ENCODE measurements at places on chromosomes 7 and 10.
A peak's percentile ranks its signal among the peaks of the same experiment; 100 is the strongest.

GRCh38 chr7:34277803-34278199 is 372.5 kb downstream of the BMPER start:
- DNase-seq, result no peak

- peak; percentile 80 for DNase-seq
These were observed 48.5 kb upstream of the OSBPL3 start for GRCh38 chr7:25028370-25029021.

DNA sequence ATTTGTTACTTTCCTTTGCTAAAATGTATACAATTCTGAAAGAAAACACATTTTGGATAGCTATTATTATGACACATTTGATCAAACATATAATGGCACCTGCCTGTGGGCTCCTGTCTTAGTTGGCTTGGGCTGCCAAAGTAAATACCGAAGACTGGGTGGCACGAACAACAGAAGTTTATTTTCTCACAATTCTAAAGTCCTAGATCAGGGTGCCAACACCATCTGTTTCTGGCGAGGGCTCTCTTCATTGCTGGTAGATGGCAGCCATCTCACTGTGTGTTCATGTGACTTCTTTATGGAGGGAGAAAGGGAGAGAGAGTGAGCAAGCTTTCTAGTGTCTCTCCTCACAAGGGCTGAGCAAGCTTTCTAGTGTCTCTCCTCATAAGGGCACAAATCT is 195.8 kb upstream of the FAM3C start:
- DNase-seq, result no peak

DNA sequence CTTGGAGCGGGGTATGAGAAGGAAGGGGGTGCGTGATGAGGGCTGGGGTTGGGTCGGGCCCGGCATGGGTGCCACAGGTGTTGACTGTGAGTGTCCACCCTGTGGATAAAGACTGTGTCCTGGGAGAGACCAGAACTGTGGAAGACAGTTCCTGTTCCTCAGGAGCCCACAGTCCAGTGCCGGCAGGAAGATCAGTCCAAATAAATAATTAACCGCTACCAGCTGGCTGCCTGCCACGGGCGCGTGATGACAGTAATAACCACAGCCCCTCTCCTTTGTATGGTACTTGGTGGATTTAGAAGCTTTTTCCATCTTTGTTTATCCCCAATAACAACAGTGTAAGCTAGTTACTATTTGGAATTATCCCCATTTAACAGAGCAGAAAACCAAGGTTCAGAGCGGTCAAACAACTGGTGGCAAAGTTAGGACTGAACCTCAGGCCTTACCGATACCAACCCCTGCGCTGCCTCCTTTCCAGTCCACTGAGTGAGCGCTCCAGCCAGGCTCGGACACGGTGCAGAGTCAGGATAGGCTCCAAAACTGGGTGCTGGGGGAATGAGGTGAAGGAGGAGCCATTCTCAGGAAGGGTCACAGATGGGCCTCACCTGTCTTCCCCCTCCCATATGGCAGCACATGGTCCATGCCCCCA is 5.1 kb downstream of the ZMIZ1 start:
- no peak for DNase-seq

- DNase-seq, result no peak
These were observed 44.6 kb downstream of the FGFR2 start for GRCh38 chr10:121553511-121554264.

DNA sequence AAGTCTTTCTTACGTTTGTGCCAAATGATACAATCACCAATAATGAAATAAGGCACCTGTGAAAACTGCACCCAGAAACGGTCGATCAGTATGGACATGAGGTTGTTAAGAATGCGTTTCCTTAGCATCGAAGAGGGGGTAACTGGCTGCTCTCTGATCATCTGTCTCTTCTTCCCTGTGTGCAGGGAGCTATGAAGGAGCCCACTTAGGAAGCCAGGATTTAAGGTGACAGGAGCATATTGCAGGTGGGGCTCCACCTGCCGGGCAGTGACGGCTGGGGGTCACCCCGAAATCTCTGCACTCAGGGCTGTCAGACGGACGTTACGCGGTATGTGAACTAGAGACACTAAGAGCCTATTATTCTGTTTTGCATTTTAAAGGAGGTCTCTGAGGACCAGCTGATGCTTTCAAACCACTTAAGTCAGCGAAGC is 64.5 kb downstream of the CARD11 start:
- no peak for DNase-seq

GRCh38 chr10:12212454-12212853 is 16.5 kb downstream of the CDC123 start:
- no peak for DNase-seq

DNA sequence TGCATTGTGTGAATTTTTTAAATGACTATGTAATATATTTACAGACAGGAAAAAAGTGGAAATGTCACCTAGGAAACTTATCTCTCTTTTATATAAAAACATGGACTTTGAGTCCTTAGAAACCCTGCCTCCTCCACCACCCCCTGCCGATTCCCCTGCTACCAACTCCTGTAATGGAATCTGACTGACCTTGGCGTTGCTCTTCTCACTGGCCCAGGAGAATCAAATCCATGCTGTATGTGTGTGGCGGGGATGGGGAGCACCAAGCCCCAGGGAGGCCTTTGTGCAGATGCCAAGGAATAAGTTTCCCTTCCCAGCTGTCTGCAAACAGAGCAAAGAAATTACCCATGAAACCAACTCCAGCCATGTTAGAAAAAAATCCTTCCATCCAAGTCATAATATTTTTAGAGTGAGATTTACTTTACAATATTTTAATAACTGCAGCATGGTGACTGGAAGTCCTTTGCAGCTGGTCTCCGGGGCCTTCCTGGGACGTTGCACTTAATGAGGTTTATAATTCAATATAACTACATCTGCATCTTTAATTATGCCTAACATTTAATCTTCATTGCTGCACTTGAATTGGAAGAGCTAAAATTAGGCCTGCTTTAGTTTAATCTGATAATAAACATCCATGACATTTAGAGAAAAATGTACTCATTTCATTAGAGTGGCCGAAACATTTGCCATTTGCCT is 111.4 kb upstream of the CACUL1 start:
- DNase-seq, result no peak

- DNase-seq, result no peak
These were observed 70.9 kb downstream of the DNAJB6 start for GRCh38 chr7:157407512-157408257.

DNA sequence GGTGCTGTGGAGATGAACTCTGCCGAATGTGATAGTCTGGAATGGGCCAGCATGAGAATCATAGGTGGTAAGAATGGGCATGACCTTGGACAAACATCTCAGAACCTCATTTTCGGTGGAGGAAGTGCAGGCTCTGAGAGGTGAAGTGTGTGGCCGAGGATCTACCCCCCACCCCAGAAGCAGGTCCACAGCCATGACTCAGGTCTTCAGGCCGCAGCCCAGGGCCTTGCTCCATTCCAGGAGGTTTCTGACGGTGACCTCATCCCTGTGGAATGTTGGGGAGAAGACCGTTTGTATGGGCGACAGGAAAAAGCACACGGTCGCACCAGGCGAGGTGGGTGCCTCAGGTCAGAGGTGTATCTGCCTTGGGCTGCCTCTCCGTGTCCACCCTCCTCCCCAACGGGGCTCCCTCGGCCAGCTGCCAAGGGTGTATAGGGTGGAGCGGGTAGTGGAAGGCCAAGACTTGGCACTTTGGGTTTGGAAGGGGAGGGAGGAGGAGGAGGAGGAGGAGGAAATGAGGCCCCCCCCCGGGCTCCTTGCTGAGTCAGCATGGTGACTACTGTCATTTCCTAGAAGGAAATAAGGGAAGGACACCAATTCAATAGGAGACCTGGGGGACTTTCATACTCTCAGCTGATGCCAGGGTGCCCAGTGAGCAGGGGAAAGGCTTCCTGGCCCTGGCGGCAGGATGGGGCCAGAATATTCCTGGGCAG is 168.0 kb upstream of the RHEB start:
- DNase-seq, result peak; percentile 89

GRCh38 chr7:855686-856369 is 20.5 kb upstream of the GET4 start:
- DNase-seq, result no peak

DNA sequence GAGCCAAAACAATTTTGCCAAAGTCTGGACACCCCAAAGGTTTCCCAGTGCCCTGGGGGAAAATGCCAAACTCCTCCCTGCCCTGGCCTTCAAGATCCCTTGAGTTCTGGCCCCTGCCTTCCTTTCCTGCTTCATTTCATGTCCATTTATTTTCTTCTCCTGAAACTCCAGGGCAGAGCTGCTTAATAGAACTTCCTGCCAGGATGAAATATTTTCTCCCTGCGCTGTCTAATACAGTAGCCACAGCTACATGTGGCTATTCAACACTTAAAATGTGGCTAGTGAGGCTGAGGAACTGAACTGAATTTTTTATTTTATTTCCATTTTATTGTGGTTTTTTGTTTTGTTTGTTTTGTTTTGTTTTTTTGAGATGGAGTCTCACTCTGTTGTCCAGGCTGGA is 49.6 kb downstream of the COL13A1 start:
- no peak for DNase-seq

DNA sequence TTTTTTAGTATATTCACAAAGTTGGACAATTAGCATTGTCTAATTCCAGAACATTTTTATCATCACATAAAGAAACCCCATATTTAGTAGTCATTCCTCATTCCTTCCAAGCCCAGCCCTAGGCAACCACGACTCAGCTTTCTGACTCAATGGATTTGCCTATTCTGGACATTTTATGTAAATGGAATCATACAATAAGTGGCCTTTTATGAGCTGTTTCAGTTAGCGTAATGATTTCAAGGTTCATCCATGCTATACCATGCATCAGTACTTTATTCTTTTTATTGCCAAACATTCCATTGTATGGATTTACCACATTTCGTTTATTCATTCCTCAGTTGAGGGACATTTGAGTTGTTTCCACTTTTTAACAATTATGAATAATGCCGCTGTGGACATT is 249.2 kb downstream of the DYNC1I1 start:
- no peak for DNase-seq

DNA sequence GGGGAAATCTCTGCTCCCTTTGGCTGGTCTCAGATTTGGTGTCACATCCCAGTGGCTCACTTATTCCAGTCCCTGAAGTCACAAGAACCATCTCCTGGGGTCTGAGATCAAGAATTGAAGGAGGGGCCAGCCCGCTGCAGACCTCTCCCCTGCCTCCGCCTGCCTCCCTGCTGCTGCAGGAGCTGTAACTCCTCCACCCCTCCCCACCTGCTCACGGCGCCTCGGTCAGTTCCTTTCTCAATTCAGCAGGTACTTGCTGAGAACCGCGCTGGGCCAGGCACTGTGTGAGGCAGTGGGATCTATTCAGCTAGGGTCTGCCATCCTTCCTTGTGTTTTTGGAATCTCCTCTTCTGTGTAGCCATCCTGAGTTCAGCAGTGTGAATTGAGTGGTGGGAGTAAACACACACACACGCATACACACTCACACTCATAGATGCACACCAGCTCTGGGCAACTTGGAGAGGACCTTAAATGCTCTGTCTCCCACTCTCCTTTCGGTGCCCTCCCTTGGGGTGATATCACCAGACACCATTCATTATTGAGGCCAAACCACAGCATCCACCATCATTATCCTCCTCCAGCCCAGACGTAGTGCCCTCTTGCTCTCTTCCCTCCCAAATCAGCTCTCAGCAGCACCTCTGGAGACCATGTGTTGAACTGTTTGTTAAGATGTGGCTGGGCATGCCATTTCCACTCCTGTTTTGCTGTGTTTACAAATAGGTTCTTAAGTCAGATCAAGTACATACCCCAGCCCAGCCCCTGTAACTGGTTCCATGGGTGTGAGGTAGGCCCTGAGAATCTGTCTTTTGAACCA is 22.0 kb upstream of the ANKRD2 start:
- DNase-seq, result no peak

DNA sequence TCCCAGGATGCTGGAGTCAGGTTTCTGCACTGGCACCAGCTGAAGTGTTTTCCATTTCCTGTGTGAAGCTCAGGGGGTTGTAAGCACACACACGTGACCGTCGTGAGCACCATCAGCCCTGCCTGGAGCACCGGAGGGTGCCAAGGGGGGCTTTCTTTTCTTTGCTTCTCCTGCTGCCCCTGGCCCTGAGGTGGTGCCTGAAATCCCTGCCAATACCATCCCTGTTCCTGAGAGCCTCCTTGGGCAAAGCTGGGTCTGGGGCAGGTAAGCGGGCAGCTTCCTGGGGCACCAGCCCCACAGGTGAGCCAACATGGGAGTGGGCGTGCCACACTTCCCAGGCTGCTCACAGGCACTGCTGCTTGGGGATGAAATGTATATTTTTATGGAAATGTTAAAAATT is 593.6 kb downstream of the DNAJB6 start:
- no peak for DNase-seq

- DNase-seq, result no peak
These were observed 217.2 kb upstream of the MKLN1 start for GRCh38 chr7:131110297-131111080.

- DNase-seq, result peak; percentile 30
These were observed 83.3 kb upstream of the DNAJC1 start for GRCh38 chr10:22086730-22087401.

- DNase-seq, result no peak
These were observed 201.5 kb downstream of the LRMDA start for GRCh38 chr10:75632805-75633462.

DNA sequence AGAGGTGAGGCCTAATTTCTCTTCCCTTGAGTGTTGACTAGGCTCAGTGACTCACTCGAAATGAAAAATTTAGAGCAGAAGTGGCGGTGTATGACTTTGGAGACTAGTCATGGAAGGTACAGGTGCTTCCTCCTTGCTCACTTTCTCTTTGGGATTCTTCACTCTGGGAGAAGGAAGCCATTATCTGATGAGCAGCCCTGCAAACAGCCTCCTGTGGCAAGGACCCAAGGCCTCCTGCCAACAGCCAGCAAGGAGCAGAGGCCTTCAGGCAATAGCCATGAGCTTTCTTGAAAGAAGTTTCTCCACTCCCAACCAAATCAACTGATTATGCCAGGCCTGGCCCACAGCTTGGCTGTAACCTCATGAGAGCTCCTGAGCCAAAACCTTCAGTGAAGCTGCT is 369.6 kb upstream of the VWC2 start:
- DNase-seq, result no peak

DNA sequence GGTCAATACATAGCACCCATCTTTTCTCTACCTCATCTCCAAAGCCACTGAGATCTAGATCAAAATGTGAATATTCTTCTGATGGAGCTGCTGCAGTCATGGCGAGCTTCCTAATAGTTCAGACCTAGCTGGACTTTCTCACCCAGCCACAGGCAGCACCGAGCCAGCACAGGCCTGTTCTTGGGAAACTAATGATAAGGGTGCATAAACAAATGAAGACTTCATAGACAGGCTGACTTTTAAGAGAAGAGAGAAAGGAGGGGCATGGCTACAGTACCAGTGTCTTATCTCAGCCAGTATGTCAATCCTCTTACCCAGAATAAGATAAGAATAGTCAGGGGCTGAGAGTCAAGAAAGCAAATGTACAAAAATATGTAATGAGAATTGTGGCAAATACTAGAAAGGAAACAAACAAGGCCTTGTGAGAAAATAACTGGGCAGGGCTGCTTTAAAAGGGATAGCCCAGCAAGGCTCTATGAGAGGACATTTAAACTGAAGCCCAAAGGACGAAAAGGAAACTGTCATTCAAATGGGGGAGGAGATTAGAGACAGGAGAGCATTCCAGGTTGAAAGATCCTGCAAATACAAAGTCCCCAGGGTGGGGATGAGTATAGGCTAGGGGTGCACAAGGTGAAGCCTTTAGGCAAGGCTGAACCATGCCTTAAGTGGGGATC is 21.8 kb upstream of the CDK14 start:
- no peak for DNase-seq

Measured in non-pigmented ciliary epithelial cell (primary cell).